ENCODE measurements at places on chromosomes 12 and 14.

GRCh38 chr12:128421375-128421774 is 154.4 kb downstream of the TMEM132C start:
- DNase-seq = no peak

- DNase-seq = no peak
These were observed 7.5 kb upstream of the FOXG1 start for GRCh38 chr14:28758885-28759652.

DNA sequence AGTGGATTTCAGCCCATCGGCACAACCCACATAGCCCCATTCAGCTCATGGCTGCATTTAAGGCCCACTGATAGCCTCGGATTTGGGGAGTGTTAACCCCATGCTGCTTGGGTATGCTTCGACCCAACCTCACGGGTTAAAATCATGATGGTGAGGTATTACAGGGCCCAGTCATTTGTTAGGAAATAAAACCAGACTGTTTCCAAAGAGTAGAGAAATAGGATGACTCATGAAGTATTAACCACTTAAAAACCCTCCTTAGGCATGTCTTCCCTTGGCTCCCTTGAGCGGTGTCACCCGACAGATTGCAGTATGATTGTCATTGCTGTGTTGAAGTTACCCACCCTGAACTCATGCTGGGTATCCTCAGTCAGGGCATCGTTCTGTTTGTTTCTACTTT is 289.1 kb downstream of the CACNA1C start:
- DNase-seq = no peak

- DNase-seq = no peak
These were observed 37.9 kb downstream of the DLK1 start for GRCh38 chr14:100764471-100765115.

DNA sequence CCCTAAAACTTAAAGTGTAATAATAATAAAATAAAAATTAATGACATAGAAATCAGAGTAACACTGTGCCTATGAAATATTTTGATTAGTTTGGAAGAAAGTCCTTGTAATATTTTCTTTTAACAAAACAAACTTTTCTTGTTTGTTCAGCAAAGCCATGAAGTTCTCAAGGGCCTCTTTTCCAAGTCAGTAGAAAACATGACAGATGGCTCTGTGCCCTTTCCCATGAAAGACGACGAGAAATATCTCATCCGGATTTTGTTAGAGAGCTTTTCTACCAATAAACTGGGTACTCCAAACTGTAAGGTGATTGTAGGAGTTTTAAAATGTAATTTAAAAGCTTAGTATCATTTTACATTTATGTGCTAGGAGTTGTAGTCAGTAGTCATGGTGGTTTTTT is 54.5 kb upstream of the ASPG start:
- no peak for DNase-seq

GRCh38 chr12:40697566-40698259 is 5.5 kb downstream of the CNTN1 start:
- no peak for DNase-seq

DNA sequence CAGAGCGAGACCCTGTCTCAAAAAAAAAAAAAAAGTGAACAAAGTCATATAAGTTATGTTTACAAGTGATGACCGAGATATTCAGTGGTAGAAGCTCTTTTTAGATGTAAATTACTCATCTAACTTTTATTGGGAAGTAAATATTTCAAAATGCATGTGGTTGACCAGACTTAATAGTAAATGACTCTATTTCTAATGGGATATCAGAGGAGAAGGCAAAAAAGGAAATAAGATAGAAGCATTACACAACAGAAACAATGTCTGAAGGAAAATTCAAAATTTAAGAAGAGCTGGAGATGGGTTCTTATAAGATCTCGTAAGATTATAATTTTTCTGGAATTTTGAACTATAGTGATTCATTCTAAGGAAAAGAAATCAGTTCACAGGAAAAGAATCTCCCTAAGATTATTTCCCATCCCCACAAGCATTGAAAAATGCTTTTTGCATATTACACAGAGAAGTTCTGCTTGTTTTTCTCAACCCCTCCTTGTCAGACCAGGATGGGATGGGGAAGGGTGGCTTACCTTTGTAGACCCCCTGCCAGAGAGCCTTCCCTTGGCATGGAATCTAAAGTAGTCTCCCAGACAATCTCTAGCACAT is 63.1 kb upstream of the STK38L start:
- DNase-seq = no peak

DNA sequence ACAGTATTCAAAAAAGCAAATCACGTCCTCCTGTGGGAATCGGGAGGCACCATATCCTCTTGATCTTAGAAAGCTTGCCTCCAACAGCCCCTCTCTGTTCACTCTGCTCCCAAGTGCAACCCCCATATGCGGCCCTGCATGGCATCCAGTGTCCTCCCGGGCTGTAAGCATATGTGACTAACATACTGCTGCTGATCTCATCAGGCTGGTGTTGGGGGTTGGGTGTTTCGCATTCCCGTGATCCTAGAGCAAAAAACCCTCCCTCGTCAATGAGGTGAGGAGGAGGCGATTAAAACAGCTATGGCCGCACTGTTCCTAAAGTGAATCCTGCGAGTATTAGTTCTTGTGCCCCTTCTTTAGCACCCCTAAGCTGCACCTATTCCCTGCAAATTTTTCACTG is 28.1 kb upstream of the PPM1A start:
- DNase-seq = no peak

DNA sequence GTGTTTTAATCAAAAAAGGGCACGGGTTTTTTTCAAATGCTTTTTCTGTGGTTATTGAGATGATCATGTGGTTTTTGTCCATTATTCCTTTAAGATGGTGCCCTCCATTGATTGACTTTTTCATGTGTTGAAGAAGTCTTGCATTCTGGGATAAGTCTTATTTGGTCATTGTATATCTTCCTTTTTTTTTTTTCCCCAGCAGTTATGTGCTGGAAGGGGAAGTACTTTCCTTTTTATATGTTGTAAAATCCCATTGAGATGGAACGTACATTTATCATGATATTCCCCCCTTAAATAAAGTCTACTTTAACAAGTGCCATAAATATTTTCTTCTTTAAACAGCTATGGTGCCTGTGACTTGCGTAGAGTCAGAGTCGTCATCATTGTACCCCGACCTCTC is 24.8 kb upstream of the MUCL1 start:
- DNase-seq = no peak

DNA sequence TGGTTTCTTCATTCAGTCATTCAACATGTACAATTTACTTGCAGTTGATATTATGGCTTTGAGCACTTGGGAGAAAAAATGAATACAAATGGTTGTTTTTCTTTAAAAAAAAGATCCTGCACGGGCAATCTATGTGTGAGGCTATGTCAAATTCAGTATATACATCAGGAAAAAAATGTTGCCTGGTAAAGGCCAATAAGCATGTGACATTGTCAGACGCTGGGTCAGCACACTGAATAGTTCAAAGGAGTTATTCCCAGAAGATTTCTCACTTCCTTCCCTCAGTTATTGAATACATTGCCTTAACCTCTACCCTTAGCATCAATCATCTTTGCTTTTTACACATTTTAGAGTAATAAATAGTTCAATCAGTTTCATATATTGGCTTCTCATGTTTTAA is 319.2 kb downstream of the NUAK1 start:
- DNase-seq = no peak

DNA sequence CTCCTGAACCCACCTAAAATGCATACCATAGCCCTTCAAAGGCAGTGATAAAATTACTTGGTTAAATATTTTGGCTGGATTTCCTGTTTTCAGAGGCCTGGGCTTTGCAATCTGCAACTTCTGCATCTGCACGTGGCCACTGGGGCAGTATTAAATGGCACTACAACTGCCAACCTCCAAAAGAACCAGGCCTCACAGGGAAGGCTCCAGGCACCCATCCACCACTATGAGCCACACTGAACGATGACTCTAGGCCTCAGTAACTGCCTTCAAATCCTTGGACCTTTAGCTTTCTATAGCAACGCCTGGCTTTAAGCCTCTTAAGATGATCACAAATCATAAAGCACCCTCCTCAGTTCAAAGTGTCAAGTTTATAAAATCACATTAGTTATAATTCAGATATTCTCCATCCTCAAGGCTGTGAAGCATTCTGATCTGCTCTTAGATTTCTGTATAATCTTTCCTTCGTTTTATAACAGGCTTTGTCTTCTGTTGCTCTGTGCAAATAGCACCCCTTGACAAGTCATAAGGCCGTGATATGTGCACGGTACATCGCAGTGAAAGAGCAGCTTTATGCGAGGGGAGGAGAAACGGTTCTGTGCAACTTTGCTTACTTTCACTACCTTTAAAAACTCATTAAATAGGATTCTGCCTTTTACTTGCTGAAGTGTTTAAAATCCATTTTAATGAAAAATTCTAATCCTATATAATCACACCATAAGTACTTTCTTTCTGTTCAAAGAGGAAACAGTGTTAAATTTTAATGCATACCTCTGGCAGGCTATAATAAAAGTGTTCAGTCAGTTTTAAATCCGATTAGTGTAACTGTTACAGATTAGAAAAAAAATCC is 196.4 kb upstream of the G2E3 start:
- DNase-seq = no peak

All from activated naive CD4-positive, alpha-beta T cell (primary cell).